Fibroblast of mammary gland (primary cell): ENCODE measurements at places on chromosomes 16 and 17.
A peak's percentile ranks its signal among the peaks of the same experiment; 100 is the strongest.

GRCh38 chr16:67349172-67349571 is 22.6 kb downstream of the LRRC36 start:
- peak; percentile 46 for DNase-seq

GRCh38 chr17:40022961-40023541 is 7.8 kb downstream of the CSF3 start:
- DNase-seq = no peak

- no peak for DNase-seq
Measured at GRCh38 chr16:88067530-88068411, 116.5 kb downstream of the BANP start.

DNA sequence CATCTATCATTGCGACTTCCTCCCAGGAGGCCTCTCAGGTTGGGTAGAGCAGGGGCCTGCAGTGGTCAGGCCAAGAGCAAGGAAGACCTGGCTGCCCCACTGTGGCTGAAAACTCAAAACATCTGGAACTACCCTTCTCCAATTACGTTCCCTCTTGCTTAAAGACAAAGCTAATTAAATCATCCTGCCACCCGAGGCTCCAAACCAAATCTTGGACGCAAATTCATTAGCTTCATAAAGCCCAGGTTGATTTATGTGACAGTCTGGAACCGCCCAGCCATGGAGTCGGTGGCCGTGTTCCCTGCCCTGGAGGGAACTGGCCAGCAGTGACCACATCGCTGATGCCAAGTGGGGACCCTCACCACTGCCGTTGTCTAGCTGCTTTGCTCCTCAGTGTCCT is 21.4 kb downstream of the GRIN2C start:
- DNase-seq = peak; percentile 4

- DNase-seq = peak; percentile 82
Measured at GRCh38 chr17:76005263-76006149, 4.9 kb downstream of the CDK3 start.

- DNase-seq = peak; percentile 44
Measured at GRCh38 chr16:4261557-4262172, 11.2 kb downstream of the TFAP4 start.

- no peak for DNase-seq
Measured at GRCh38 chr16:88549671-88550245, 20.4 kb upstream of the ZC3H18 start.

DNA sequence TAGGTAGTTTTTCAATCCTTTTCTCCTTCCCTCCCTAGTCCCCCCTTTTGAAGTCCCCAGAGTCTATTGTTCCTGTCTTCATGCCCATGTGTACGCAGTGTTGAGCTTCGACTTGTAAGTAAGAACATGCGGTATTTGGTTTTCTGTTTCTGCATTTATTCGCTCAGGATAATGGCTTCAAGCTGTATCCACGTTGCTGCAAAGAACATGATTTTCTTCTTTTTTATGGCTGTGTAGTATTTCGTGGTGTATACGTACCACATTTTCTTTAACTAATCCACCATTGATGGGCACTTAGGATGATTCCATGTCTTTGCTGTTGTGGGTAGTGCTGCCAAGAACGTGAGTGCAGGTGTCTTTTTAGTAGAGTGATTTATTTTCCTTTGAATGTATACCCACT is 651.2 kb downstream of the WWOX start:
- no peak for DNase-seq

DNA sequence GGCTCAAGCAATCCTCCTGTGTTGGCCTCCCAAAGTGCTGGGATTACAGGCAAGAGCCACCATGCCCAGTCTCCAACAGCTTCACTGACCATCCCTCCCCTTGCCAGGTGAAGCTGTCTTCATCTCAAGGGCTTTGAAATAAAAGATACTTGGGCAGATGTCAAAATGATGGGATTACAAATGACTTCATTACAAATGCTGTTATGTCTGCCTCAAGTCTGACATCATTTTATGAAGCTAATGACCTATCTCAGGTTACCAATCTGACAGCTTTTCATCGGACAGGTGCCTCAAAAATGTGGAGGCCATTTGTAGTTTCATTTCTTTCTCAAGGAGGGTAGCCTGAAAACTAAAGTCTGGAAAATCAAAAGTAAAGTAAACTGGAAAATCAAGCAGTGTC is 323.7 kb upstream of the TBX2 start:
- DNase-seq = no peak

- DNase-seq = no peak
Measured at GRCh38 chr17:39688475-39688835, 598 bp upstream of the PGAP3 start.

GRCh38 chr17:57406981-57407286 is 150.6 kb downstream of the MSI2 start:
- DNase-seq = no peak

- DNase-seq = no peak
Measured at GRCh38 chr17:15095935-15096334, 169.2 kb downstream of the PMP22 start.

DNA sequence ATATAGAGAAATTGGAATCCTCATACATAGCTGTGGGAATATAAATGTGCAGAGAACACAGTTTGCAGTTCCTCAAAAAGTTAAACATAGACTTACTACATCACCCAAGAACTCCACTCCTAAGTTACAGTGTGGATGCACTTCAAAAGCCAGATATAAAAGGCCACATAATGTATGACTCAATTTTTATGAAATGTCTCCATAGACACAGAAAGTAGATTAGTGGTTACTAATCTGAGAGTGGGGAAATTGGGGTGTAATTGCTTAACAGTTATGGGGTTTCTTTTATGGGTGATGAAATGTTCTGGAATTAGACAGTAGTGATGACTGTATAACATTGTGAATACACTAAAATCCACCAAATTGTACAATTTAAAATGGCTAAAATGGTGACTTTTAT is 60.9 kb downstream of the CACNG1 start:
- peak; percentile 81 for DNase-seq

DNA sequence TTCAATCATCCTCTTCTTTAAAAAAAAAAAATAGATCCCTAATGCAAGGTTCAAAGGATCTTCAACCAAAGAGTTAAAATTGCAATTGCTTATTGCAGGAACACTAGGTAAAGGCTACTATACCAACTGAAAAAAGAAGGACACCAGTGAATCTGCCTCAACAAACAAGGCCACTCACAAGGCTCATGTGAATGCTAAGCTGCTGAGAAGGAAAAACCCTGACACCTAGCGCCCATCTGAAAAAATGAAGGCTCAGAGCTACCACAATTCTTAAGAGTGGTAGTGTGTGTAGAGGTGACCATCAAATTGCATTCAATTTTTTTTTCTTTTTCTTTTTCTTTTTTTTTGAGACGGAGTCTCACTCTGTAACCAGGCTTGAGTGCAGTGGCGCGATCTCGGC is 201.6 kb upstream of the C17orf78 start:
- DNase-seq = peak; percentile 6

- DNase-seq = peak; percentile 54
Measured at GRCh38 chr17:20116683-20117309, 107.6 kb downstream of the SPECC1 start.

DNA sequence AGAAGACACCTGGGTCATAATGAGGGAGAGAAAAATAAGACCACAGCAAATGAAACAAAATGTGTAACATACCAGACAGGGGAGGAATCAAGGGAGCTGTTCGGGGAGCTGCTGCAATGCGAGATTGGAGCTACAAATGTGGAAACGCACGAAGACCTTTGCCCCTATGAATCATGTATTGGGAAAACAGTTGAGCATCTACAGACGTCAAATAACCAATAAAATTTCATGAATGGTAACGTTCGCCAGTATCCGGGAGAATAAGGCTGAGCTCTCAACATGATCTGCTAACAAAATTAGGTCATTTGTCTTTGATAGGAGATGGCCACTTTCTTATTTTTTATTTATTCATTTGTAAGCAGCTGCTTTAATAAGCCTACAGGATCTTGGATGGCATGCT is 486.2 kb upstream of the RBFOX1 start:
- no peak for DNase-seq

DNA sequence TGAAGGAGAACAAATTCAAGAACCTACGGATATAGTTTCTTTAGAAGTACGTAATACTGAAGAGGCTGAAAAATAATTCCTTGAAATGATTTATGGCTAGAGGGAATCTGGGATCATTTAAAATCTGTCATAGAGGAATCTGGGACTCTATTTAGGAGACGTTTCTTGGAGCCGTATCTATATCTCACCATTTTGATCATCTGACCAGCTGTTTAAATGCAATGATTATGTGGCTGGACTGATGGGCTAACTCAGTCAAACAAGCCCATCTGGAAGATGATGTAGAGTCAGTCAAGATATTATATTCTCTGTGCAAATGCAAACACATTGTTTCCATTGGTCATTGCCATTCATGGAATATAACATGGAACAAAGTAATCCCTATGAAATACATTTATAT is 467.7 kb upstream of the ZFHX3 start:
- DNase-seq = no peak

GRCh38 chr17:35694906-35695305 is 36.5 kb upstream of the RASL10B start:
- DNase-seq = no peak

DNA sequence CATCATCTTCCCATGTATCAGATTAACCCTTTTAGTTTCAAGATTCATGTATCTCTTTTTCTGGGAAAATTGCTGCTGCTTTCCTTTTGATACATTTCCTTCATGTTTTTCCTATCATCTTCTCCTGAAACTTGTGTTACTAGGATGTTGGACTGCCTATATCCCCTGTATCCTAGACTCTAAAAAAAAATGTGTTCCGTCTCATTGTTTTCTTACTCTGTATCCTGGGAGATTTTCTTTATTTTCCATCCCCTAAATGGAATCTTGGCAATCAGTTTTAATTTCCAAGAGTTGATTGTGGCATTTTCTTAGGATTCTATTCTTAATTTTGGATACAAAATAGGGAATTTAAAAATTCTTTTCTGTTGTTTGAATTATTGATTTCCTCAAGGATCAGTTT is 36.8 kb downstream of the MAP2K4 start:
- DNase-seq = no peak

DNA sequence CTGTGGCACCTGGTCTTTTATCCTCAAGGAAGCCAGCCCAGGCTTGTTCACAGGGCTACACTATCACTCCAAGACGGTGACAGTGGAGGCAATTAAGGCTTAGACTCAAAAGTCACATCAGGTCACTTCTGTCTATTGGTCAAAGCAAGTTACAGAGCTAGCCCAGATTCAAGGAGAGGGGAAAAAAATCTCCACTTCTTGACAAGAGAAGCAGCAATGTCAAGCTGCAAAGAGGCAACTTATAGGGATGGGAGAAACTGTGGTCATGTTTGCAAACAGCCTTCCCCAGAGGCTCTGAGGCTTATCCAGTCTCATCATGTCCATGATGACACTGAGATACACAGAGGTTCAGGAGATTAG is 31.6 kb downstream of the SERPINF1 start:
- no peak for DNase-seq

- no peak for DNase-seq
Measured at GRCh38 chr17:72631568-72631948, 460.9 kb downstream of the SLC39A11 start.

DNA sequence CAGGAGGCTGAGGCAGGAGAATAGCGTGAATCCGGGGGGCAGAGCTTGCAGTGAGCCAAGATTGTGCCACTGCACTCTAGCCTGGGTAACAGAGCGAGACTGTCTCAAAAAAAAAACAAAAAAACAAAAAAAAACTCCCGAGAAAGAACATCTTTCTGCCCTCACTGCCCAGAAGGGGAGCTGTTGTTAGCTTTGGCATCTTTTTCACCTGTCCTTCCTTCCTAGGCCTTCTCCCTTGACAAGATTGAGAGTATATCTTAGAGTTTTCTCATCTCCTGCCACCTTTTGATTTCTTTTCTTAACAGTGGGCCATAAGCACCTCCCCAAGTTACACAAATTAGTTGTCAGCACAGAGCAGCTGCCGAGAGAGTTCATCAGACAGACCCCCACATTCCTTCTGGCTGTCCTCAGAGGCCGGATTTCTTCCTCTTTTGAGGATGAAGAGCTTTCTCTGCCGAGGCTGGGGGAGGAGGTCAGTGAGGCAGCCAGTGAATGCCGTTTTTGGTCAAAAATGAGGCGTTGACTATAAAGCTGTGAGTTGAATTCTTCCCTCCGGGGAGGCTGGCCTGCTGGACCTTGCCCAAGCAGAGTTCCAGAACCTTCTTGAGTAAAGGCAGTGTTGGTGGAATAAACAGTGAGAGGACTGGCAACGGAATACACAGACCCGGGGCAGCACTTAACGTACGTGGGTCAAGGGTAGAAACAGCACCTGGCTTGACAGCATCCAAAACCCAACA is 127.0 kb downstream of the ABCC6 start:
- DNase-seq = peak; percentile 38

DNA sequence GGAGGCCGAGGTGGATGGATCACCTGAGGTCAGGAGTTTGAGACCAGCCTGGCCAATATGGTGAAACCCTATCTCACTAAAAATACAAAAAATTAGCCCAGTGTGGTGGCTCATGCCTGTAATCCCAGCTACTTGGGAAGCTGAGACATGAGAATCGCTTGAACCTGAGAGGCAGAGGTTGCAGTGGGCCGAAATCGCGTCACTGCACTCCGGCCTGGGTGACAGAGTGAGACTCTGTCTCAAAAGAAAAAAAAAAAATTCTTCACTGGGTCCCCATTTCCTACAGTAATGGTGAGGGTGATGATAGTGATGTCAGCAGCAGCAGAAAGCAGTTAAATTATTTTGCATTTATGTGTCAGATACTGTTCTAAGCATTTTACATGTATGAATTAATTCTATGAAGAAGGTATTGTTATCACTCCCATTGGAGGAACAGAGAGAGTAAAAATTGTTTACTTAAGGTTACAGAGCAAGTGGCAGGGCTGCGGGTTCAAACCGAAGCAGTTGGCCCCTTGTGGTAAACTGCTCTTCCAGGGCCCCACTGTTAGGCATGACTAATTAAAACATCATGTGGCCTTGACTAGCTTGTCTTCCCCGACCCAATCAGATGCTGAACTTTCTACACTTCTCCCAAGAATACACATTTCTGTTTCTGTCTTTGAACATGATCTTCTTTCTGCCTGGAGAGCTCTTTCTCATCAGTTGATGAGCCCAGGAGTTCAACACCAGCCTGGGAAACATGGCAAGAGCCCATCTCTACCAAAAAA is 45.8 kb downstream of the STAT3 start:
- DNase-seq = peak; percentile 58

GRCh38 chr17:79657036-79657435 is 46.2 kb upstream of the RBFOX3 start:
- DNase-seq = no peak

GRCh38 chr17:80832266-80832676 is 159.4 kb upstream of the CHMP6 start:
- DNase-seq = peak; percentile 81
